Activated CD4-positive, alpha-beta T cell treated with anti-CD3 and anti-CD28 coated beads, Interleukin-2, amount 50 U/mL, for 48 hours (primary cell): ENCODE measurements at places on chromosomes 12 and 14.

DNA sequence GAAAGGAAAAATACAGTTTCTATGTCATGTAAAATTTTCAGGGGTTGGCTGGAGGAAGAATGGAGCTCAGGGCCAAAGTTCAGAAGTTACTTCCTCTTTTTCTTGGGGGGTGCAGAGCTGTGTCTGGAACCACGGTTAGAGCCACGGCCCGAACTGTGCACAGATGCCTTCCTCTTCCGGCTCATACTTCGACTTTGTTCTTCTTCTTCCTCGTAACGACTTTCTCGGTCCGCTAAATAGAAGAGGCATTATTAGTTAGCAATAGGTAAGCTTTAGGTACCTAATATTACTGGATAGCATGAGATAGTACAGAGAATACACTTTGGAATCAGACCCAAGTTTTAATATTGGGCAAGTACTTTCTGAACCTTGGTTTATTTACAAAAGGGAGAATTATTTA, 31.2 kb downstream of the SUPT16H start:
- no peak for DNase-seq

GRCh38 chr12:110200124-110200417, 75.9 kb downstream of the IFT81 start:
- no peak for DNase-seq

- no peak for DNase-seq
These were observed 616.9 kb upstream of the STXBP6 start for GRCh38 chr14:25666877-25667276.

GRCh38 chr12:62787023-62787422, 147.9 kb downstream of the PPM1H start:
- no peak for DNase-seq

DNA sequence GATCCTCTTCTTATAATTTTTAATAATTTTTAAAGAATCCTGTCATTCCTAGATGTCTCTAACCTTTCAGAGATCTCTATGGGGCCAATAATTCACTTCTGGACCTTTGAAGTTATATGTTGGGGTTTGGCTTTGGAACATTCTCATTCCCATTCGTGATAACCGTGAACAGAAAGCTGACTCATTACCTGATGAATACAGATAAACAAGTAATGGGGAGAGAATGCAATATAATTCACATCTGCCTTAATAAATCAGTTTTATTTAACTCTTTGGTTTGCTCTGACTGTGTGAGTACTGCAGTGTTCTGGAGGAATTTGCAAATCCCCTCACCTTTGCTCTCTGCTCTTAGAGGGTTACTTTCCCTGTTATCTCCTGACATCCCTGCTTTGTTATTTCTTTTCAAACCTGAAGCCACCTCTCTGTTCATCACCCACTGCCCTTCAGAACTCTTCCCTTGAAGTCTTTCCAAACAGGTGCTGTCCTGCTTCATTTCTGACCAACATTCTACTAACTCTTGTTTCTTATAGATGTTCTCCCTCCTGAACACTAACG, 79.6 kb upstream of the SLC38A2 start:
- no peak for DNase-seq

DNA sequence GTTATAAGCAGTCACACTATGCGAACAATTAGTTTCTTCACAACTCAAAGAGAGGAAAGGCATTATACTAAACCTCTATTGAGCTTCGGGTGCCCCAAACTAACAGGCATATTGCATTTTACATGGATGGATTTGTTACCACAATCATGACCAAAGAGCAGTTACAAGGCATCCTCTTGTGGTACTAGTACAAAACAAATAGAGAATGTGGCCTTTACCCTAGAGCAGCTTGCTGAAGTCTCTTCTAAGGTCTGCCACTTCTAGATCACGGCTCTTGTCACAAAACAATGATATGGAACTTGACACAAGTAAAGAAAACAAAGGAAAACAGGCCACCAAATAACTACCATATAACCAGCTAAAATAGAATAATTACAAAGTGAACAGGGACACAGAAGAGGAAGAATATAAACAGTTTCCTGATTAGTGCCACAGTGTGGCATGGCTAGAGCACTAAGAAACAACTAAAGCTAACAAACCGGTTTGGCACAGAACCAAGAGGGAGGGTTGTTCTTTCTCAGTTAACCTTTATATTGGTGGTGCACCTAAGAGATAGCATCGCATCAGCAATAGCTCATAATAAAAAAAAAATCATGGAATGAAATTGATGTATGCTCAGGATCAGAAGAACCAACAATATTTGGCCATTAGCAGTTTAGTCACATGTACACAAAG, 209.7 kb upstream of the ATP2B1 start:
- DNase-seq = no peak
